Vagina (tissue), 2 donors: ENCODE measurements at places on chromosomes 2 and 18. TPM values are rescaled to one million over a fixed set of nuclear protein-coding genes. Genes with fewer than 3 reads are reported as not detected.

GRCh38 chr2:162972383-162972782, 133.8 kb upstream of the KCNH7 start:
- DNase-seq, result no peak
- no peaks in the 10 kb centered on the region for H3K27me3 ChIP-seq
- H3K4me3 ChIP-seq, result no peak overlapping the region
- H3K27ac ChIP-seq, result no peak overlapping the region

GRCh38 chr2:49248506-49248905, 94.2 kb upstream of the FSHR start:
- no peak overlapping the region for H3K27ac ChIP-seq
- DNase-seq, result no peak

DNA sequence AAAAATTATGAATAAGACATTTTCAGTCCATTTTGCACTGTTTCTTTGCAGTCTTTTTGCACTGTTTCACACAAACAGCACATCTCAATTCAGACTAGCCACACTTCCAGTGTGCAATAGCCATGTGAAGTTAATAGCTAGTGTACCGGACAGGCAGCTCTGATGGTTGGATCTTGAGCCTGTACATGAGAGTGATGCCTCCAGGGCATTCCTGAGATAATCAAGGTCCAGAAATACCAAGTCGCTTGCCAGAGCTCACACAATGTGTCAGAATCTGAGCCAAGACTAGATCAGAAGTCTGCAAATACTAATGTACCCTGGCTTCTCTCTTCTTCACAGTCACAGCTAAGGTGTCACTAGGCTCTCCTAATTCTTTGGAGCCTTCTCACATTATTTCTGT, 180.2 kb downstream of the OSR1 start:
- H3K4me1 ChIP-seq, result no peaks in the 10 kb centered on the region
- DNase-seq, result no peak
- no peaks in the 10 kb centered on the region for H3K36me3 ChIP-seq
- no peaks in the 10 kb centered on the region for H3K27me3 ChIP-seq
- H3K4me3 ChIP-seq, result no peak overlapping the region

DNA sequence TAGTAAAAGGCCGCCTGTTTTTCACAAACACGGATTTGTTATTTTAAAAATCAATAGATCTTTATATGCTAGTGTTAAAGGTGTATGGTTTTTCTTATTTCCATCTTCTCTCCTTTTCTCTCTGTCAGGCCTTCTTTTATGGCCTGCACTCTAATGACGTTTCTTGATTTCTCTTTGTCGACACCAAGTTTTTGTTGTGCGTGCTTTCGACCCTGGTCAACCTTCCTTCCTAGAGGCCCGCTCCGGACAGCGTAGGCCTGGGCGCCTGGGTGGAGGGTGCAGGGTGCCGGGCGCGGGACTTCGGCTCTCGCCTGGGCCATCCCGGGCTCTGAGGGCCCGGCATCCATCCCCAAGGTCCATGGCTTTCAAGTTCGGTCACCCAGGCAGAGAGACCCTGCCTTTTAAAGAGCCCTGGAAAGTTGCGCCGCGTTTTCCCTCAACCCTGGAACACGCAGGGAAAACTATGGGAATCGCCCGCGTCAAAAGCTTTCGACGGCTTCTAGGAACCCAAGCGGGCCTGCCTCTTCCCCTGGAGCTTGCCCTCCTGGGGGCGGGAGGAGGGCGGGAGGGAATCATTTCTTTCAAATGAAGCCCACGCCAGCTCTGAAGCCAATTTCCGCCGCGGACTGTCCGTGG, 4.1 kb upstream of the SATB2 start:
- no peaks in the 10 kb centered on the region for H3K36me3 ChIP-seq
- no peak overlapping the region for H3K4me3 ChIP-seq
- no peak for DNase-seq
- no peak overlapping the region for H3K27ac ChIP-seq

The DCC gene
- total RNA-seq, result not detected

DNA sequence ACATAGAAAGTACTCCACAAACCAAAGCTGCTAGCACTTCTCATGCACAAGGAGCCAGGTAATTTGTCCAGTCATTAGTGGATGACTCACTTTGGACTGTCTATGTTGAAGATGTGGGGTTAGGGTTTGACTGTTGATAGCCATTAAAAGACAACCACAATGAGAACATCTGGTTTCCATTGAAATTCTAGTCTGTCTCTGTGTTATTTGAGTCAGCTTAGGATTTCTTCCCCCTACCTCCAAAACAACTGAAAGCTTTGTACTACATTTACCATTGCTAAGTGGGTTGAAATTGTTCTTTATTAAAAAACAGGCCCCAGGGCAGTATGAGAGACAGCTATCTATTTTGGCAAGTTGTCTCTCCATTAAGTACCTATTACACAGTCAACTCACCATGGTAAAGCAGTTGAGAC, 50.2 kb upstream of the ANKRD44 start:
- H3K27ac ChIP-seq, result no peak overlapping the region
- H3K4me3 ChIP-seq, result no peak overlapping the region
- no peaks in the 10 kb centered on the region for H3K36me3 ChIP-seq
- H3K4me1 ChIP-seq, result no peaks in the 10 kb centered on the region
- DNase-seq, result no peak

GRCh38 chr18:49663899-49664890, 102.3 kb downstream of the LIPG start:
- no peak overlapping the region for H3K4me3 ChIP-seq
- no peaks in the 10 kb centered on the region for H3K4me1 ChIP-seq

- H3K4me3 ChIP-seq, result no peak overlapping the region
- no peaks in the 10 kb centered on the region for H3K27me3 ChIP-seq
- H3K27ac ChIP-seq, result no peak overlapping the region
- H3K4me1 ChIP-seq, result no peaks in the 10 kb centered on the region
- DNase-seq, result no peak
- H3K36me3 ChIP-seq, result no peaks in the 10 kb centered on the region
Measured at GRCh38 chr18:9321017-9321452, 13.5 kb upstream of the TWSG1 start.
